ENCODE measurements at places on chromosomes 7 and 10.

DNA sequence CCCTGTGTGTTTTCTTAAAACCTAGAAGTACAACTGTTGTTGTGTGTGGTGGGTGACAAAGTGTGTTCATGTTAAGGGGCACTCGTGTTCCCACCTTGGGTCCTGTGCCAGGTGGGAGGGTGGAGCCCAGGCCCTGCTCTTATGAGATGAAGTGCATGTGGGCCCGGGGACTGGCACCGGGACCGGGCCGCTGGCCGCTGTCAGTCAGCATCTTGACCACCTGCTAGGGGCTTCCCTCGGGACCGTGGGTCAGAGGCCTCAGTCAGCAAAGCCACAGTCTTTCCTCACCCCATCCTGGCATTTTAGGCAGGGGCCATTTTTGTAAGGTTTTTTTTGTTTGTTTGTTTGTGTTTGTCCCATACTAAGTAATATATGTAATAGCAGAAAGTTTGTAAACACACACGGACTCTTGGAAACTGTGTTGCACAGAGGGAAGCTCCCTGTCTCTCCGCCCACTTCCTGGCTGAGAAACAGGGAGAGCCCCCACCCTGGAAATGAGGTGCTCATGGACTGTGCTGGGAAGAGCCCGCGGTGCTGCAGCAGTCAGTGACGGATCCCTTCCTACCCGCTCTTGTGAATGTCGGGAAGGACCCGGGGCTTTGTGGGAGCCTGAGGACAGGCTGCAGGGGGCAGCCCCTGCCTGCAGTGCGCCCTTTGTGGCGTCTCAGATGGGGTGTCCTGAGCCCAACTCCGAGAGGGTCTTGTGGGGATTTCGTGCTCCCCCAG lies 13.4 kb downstream of the AGAP3 start:
- no peak for DNase-seq

DNA sequence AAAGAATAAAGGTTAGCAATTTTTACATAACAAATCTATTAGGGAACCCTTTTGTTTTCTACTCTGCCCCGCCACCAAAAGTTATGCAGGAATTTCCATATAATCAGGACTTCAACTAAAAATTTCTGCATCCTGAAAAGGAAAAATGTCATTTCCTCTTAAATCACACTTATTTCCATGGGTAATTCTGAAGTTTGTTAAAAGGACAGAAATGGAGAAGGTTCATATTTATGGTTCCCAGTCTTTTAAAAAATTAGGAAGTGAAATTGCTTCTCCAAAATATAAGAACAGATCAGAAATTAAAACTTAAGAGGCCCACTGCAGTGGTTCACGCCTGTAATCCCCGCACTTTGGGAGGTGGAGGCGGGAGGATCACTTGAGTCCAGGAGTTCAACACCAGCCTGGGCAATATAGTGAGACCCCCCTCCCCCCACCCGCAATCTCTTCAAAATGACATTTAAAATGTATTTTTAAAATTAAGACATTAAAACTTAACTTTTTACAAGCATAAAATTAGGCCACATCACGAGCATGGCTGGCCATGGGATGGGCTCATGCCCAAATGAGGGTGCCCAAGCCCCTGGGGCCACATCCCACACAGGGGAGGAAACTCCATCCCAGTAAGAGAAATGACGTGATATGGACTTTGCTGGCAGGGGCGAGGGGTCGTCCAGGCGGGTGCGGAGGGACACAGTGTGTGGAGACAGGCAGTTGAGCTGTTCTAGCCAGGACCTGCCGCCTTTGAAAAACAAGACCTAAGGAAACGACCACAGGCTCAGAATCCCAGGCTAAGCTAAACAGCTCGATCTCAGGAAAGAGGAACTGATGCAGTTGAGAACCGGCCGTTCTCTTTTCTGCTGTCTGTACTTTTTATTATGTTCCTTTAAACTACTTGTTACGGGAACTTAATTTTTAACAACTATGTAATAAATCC lies 51.3 kb upstream of the NFE2L3 start:
- no peak for DNase-seq

- no peak for DNase-seq
These were observed 117.0 kb upstream of the FAM204A start for GRCh38 chr10:118458957-118459641.

DNA sequence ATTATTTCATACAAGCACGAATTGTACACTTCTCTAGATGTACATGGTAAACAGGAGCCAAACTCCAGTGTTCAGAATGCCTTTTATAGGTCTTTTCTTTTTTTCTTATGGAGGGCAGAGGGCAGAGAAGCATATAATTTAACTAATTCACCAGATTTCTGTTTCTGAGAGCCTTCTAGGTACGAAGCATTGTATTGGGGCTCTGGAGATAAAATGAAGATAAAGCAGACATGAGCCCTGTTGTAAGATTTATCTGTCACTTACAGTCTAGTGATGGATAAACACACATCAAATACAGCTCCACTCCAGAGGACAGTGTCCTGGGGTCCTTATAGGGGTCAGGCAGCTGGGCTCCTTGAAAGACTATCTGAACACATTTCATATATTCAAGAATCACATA lies 265.5 kb downstream of the SKAP2 start:
- no peak for DNase-seq

DNA sequence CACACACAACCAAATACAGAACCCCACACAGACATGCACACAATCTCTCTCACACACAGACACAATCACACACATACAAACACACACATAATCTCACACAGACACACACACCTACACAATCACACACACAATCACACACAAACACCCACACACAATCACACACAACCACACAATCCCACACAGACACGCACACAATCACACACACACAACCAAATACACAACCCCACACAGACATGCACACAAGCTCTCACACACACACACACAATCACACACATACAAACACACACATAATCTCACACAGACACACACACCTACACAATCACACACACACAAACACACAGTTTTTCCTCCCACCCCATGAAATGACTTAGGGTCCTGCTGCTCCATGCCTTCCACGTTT lies 160.4 kb upstream of the PFKP start:
- no peak for DNase-seq

GRCh38 chr7:35613150-35613549 lies 81.8 kb downstream of the HERPUD2 start:
- no peak for DNase-seq

GRCh38 chr10:48282829-48283228 lies 8.3 kb upstream of the FRMPD2 start:
- DNase-seq, result no peak

DNA sequence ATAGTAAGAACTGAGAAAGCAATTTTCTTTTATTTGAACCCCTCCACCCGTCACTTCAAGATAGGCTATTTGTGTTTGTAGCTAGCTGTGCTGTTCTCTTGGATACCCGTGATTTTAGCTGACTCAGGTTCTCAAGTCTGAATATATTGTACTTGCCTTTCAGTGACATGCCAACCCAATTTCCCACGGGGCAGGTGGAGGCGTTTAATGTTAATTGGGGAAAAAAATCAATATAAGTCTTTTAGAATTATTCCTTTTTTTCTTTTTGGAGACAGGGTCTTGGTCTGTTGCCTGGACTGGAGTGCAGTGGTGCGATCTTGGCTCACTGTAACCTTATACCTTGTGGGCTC lies 36.4 kb downstream of the ZRANB1 start:
- DNase-seq, result no peak

DNA sequence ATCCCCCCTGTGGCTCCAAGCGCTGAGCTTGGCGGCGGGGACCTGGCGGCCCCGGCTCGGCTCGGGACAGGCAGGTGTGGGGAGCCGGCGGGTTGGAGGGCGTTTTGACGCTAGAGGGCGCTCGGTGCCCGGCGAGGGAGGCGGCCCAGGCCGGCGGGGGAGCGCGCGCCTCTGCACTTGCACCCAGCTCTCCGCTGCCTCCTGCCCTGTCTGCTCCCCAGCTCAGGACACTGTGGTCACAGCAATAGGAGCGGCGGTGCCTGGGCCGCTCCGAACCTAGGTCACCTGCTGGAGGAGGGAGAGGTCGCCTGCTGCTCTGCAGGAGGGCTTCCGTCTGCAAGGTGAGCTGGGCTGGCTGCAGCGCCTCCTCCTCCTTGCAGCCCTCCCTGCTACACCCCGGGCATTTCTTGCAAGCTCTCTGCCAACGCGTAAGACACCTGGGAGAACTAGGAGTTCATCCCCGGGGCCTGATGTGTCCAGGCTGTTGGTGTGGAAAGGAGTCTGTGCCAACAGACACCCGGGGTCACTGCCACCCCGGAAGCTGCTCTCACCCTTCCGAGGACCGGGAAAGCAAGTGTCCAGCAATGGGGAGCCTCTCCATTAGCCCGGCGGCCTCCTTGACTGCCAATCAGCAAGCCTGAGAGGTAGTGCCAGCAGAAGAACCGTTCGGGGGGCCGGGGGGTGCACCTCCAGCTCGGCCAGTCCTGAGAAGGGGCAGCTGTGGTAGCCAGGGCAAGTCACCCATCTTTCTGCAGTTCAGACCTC lies 620.4 kb downstream of the GALNT17 start:
- peak; percentile 72 for DNase-seq

GRCh38 chr10:60459701-60460457 lies 70.2 kb upstream of the ANK3 start:
- no peak for DNase-seq

- no peak for DNase-seq
These were observed 48.1 kb downstream of the MYO3A start for GRCh38 chr10:25982107-25982506.

- no peak for DNase-seq
These were observed 275.8 kb downstream of the GRID1 start for GRCh38 chr10:86090807-86091206.

- no peak for DNase-seq
These were observed 40.6 kb downstream of the LRRC17 start for GRCh38 chr7:102953406-102953805.

- DNase-seq, result no peak
These were observed 106.9 kb downstream of the ZNF467 start for GRCh38 chr7:149666360-149666945.

- no peak for DNase-seq
These were observed 49.1 kb upstream of the FXYD4 start for GRCh38 chr10:43322331-43322730.

DNA sequence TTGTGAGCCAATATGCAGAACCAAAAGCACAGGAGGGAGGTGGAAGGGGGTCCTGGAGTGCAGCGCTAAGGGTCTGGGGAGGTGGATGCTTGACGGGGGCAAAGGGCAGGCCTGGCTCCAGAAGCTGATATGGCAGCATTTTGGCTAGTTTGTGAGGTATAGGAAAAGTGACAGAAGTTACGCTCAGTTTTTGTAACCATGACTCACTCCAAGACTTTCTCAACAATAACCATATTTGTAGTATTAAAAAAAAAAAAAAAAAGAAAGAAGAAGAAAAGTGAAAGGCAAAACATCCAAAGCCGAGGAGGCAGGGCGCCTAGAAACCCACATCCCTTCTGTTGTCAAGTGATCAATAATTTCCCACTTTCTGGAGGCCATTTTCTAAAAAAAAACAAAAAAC lies 92.3 kb downstream of the RNF216 start:
- no peak for DNase-seq

GRCh38 chr7:141397236-141398163 lies 153.7 kb upstream of the AGK start:
- DNase-seq, result no peak

GRCh38 chr10:75137533-75138438 lies 26.3 kb downstream of the SAMD8 start:
- no peak for DNase-seq

- DNase-seq, result no peak
These were observed 24.0 kb upstream of the KMT2C start for GRCh38 chr7:152459724-152460251.
